ENCODE measurements at places on chromosomes 3 and 15.

DNA sequence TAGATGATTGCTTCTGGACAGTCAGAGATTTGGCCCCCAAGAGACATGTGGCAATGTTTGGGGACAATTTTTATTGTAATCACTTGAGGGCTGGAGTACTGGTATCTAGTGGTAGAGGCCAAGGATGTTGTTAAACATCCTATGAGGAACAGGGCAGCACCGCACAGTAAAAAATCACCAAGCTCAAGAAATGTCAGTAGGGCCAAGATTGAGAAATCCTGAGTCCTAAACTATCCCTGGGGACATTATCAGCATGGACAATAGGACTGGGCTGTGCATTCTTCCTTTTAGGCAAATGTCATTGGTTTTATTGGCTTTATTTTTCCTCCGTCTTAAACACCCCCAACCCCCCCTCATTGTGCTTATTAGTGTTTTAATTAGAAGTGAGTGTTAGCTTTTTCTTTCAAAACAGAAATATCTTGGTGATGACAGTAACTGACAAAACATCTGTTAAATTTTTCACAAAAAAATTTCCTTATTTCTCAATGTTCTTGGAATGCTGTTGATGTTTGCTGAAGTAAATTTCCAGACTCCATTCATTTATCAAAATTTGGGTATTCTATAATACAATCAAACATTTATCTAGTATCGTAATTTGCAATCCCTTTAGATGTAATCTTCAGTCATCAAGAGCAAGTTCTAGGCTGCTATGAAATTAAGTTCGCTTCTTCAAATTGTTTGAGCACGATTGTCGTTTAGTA, 944.4 kb downstream of the VGLL3 start:
- DNase-seq: no peak

DNA sequence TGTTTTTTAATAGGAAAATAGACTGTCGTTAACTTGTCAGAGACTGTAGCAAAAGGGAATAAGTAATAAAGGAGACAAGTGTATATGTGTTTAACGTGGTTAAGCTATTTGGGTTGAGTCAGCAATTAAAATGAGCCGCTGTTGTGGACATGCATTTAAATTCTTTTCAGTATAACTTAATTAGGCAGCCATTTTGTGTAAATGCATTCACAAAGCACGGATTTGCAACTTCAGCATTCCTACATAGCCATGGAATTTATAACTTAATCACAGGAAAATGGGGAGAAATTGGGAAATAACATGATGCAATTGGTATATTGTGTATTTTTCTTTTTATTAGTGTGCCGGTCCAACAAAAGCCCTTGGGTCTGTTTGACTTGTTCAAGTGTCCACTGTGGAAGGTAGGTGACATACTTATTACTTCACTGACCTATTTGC, 27.9 kb downstream of the USP3 start:
- DNase-seq: no peak

- DNase-seq: no peak
These were observed 100.4 kb upstream of the TP63 start for GRCh38 chr3:189530822-189531221.

DNA sequence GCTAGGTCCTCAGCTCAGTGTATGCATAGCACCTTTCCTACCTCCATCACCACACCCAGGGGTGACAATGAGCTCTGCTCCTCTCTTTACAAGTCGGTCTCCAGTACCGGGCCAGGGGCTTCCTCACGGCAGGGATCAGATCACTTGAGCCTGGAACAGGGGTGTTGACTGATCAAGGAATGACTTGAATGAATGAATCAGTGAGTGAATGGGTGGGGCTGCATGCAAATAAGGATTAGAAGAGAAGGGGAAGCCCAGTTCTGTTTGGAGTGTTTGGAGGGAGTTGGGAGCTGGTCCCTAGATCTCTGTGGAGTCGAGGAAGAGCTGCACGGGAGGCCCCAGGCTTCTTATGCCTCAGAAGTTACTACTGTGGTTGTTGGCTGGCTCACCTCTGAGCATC, 87.0 kb downstream of the TMEM266 start:
- DNase-seq: no peak

DNA sequence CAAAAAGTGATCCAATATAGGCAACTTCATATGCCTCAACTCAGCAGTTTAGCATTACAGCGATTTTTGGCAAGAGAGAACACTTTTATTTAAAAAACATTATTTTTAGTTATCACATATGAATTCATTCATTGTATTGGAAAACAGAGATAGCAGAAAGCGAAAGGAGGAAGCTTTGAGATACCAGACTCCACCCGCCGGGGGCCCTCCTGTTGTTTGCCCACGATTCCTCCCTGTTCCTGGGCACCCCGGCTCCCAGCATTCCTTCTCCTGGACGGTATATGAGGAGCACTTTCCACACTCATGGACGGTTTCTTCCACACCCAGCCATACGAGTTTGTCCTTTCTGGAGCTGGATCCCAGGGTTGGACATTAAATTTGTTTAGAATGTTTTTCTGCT, 18.2 kb downstream of the APBA2 start:
- DNase-seq: no peak
